ENCODE measurements at places on chromosomes 5 and 9.

GRCh38 chr9:134602547-134603362 lies 38.8 kb upstream of the COL5A1 start:
- no peak for DNase-seq

- no peak for DNase-seq
Measured at GRCh38 chr9:132770770-132771310, 100.6 kb downstream of the GTF3C4 start.

DNA sequence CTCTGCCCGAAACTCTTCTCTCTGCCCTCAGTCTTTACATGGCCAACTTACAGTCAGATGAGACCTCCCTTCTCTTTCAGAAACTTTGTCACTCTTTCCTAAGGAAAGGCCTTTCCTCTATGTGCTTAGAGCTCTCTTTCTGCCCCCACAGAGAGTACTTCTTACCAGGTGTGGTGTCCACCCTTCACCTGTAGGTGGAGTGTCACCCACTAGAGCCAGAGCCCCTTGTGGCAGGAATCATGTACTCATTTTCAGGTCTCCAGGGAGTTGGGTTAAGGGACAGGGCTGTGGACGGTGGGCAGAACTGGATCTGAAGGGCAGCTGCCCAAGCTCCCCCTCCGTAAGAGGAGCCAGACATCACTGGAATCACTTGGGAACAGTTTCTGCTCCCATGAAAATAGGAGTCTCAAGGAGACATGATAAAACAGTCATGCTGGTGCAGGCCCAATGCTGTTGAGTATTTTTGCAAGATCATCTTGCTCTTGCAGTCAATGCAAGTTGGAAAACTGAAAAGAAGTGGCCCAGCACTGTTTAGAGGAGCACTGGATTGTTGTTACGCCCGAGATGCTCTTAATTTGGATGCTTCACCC lies 436.7 kb downstream of the ZSWIM6 start:
- peak; percentile 75 for DNase-seq

DNA sequence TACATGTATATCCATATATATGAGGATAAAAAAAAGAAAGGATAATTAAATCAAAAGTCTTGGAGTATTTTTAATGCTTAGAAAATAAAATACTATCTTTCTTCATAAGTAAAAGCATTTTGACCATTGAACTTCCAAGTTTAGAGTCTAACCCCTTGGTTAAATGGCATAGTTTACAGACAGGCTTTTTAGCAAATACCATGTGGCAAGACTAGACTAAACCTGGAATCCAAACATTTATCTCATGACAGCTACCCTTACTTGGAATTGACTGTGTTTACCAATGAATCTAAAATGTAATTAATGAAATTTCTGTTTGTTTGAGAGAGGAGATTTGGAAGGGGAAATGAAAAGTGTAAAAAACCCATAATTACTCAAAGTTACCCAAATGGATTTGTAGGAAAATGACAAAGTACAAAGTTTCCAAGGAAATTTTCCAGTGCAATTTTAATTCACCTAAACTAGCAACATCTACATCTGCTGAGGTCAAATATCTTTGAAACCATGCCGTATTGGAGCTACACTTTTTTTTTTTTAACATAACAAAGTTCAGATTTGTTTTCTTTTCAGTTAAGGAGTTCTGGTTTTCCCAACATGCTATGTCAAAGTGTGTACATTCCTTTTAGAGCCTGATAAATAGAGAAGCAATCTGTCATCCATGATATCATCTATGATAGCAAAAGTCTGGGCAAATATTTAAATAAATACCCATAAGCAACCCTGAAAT lies 272.1 kb upstream of the DAB2 start:
- no peak for DNase-seq

- no peak for DNase-seq
Measured at GRCh38 chr9:89622933-89623861, 18.4 kb downstream of the GADD45G start.

Measured in iPS DF 6.9 (cell line).